ENCODE measurements at places on chromosomes 13 and 19.

DNA sequence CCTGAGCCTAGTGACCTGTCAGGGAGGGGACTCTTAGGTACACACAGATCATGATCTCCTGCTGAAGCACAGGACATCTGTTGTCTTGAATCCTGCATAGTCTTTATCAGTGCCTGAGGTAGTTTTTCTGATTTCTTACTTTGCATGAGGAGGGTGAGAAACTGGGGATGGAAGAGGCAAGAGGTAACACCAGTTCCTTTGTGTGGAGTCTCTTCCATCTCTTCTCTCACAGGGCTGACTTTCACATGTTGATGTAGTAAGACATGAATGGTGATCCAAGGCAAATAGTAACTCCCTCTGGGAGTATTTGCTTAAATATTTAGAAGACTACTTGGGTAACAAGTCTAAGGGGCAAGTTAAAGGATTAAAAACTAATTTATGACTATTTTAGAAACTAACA lies 9.5 kb downstream of the NBEA start:
- no peak for DNase-seq

DNA sequence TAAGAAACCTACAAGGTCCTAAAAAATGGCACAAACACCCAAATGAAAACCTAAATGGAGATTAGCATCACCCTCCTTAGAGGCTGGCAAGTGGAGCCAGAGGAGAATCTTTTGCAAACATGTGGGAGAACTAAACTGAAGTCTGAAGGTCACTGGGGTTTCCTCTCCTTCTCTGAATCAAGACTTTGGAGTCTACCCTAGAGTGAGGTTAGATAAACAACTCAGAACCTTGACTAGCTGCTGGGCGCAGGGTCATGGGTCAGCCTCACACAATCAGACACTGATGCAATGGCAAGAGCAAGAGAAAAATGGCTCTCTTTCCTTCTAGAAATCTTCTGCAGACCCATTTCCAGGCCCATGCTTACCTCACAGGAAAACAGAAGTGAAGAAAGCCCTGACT lies 165.8 kb downstream of the KCTD12 start:
- no peak for DNase-seq

GRCh38 chr19:41328157-41328841 lies 18.3 kb downstream of the CCDC97 start:
- DNase-seq, result no peak

DNA sequence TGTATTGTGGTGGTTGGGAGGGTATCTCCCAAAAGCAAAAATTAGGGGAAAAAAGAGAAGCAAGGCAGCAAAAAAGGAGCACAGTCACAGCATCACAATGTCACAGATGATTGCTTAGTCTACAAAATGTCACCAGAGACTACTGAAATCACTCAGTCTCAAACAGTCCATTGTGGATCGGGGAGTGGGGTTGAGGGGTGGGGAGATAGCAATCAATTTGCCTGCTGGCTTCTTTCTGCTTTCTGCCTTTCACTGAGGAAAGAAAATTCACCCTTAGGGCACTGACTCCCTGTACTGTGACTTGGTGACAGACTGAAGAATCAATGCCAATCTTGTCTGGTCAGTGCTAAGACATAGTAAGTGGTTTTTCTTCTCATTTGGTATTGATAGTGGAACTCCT lies 2127.1 kb upstream of the PCDH20 start:
- DNase-seq, result no peak

DNA sequence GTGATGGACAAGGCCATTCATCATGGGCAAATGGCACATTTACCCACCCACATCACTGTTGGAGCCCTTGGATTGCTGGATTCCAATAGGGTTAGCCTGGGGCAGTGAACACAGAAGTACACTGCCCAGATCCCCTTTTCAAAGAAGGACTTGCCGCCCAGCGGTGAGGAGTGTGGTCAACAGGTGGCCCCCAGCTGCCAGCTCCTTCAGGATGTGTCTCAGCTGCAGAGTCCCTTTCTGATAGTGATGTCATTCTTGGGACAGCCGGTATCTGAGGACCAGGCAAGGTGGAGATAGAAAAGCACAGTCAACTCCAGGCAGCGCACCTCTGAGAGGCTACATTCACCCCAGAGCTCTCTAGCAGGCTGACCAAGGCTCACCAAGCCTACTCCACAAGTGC lies 16.9 kb downstream of the ERICH6B start:
- DNase-seq, result no peak

GRCh38 chr19:18649371-18650020 lies 12.7 kb downstream of the KLHL26 start:
- no peak for DNase-seq

DNA sequence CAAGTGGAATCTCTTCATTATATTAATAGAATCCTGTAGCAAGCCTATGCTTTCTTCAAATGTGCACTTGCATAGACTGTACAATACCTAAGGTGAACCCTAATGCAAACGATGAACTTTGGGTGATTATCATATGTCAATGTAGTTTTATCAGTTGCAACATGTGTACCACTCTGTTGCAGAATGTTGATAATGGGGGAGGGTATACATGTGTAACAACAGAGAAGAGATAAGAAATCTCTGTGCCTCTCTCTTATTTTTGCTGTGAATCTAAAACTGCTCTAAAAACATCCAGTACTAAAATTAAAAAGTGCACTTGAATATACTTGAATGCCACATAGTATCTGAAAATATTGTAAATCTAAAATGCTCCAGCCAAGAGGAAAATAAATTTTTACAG lies 820.8 kb upstream of the MIR17HG start:
- no peak for DNase-seq

DNA sequence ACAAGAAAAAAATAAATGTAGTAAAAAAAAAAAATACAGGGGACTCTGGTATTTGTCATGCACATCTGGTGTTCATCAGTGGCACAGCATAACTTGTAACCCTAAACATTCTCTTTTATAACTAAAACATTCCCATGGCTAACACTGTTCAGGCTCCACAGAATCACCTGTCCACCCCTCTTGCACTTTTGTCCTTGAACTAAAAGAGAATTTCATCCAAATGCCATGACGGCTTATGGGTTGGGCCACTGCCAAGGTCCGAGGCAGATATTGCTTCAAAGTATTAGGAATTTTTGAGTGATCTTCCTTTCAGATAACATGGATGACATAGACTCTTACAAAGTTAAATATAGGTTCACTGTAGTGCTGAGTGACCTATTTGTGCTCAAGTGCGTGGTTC lies 25.7 kb upstream of the SERP2 start:
- DNase-seq, result no peak

DNA sequence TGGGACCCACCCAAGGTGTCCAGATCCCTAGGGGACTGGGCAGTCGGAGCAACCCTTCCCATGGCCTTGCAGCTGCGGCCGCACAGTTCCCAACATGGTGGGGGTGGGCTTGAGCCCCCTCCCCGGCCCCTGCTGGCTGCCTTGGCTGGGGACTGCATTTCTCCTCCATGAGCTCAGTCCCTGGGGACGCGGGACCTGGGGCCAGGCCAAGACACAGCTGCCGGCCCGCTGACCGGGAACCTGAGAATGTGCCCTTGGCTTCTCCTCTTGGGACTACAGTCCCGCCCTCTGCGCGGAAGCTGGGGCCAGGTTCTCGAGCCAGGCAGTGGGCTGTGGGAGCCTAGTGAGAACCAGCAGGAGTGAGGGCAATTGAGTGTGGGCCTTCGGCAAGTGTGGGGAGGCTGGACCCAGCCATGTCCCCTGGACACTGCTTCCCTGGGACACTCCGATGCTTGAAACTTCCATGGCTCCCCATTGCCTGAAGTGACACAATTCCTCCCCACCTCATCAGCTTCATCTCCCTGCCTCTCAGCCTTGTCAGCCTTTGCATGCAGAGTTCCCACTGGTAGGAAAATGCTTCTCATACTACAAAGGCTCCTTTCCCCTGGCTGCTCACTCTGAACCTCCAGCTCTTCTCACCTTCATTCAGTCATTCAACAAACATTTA lies 13.1 kb upstream of the NOTCH3 start:
- no peak for DNase-seq

DNA sequence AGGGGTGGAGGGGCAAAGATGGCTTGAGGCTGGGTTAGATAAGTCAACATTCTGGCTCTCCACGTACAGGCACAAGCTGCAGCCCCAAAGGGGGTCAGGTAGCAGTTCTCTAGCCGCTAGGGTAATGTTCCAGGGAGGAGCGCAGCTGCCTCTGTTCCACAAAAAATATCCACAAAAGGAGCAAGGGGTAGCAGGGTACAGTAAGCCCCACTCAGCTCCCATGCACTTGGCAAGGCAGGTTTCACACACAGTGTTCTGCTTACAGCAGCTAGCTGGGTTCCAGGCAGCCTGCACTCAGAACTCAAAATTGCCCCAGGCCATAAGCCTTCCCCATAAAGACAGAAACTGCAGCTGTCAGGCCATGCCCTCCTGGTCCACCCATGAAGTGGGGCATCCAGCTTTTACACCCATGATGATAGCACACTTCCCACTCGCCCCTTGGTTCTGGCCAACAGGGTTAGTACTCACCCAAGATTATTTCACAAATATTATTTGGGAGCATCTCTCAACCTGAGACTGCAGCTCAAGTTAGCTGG lies 130.0 kb downstream of the CYSLTR2 start:
- DNase-seq, result no peak

Data from NCI-H1105 (cell line).